Stimulated activated CD8-positive, alpha-beta memory T cell treated with anti-CD3 and anti-CD28 coated beads, Interleukin-15, amount 100 ng/mL, for 4 hours (primary cell): ENCODE measurements at places on chromosomes 3 and 15.

DNA sequence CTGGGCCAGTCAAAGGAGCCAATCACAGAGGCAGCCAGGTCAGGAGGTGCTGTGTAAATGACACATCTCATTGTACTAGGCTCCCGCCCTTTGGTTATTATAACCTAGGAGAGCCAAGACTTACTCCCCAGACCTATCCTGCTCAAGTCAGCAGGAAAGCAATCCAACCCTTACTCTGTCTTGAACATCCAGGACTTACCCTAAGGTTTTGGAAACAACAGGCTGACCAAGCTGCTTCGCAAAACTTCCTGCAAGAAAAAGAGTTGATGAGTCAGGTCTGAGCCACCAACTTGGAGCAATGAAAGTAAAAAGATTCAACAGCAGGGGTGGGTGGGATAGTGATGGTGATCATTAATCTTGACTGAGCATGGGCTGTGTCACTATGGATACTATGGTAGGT lies 144.4 kb downstream of the MYLK start:
- DNase-seq: no peak

DNA sequence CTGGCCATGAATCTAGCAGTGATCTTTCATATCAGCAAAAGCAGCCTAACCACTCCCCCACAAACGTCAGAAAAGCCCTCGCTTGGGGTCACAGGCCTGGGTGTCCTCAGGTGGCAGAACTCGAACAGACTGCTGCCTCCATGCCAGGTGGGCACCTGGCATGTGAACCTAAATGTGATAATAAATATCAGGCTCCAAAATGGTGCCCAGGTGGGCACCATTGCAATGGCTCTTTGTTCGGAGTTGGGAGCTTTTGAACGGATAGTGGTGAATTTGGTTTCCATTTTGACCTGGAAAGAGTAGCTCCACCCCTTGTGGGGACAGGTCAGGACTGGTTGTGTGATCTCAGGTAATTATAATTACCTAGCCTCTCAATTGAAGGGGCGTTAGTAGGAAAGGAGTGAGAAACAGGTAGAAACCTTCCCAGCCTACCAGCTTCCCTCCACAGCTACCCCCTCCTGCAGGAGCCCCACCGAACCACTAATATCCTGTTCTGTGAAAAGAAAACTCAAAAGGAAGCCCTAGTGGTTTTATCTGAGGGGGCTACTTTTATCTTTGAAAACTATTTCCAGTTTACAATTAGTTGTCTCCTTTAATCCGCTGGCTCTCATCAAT lies 18.1 kb downstream of the MYO1E start:
- DNase-seq: no peak

- no peak for DNase-seq
Observed at GRCh38 chr15:32966512-32966911, 228.0 kb downstream of the FMN1 start.

GRCh38 chr3:143100451-143100850 lies 19.1 kb upstream of the CHST2 start:
- DNase-seq: no peak

DNA sequence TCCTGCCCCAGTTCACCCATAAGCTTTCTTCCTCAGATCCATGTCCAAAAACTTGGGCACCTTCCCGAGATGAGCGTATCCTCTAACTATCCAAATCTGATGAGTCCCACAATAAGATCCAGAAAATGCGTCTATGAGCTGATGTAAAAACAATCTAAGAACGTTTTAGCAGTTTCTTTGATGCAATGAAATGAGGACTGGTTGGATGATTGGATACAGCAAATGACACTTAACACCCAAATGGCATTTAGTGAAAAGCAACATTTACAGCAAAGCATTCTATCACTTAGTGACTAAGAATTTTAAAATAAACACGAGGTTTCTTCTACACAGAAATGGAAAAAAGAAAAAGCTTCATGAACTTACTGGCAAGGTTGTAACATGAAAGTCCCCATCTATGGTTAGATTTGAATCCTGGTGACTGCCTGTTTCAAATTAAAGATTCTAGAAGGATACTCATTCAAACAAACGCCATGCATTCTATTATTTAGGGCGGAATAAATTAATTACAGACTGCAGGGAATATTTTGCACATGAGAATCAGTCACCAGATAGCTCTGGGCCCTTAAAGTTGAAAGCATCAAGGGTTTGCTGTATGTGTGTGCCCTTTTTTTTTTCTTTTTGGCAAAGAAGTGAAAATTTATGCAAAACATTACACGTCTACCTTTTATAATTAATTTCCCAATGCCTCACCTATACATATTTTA lies 598.6 kb downstream of the FOXP1 start:
- DNase-seq: no peak

DNA sequence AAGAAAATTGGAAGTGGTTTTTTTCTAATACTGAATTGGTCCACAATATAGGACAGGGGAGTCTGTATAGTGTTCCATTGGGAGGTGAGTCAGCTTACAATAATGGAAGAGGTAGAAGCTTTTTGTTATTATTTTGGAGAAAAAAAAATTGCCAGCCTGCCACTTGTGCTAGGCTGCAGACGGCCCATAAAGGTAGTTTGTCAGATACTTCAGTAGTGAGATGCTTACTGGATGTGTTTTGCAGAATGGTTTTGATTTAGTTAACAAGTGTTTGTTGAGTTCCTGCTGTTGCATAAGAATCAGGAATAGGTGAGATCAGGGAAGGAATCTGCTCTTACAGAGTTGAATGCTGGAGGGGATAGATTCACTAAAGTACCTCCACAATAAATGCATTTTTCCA lies 1.0 kb downstream of the DTWD1 start:
- no peak for DNase-seq

- DNase-seq: no peak
Observed at GRCh38 chr3:197373096-197373495, 74.7 kb upstream of the DLG1 start.

DNA sequence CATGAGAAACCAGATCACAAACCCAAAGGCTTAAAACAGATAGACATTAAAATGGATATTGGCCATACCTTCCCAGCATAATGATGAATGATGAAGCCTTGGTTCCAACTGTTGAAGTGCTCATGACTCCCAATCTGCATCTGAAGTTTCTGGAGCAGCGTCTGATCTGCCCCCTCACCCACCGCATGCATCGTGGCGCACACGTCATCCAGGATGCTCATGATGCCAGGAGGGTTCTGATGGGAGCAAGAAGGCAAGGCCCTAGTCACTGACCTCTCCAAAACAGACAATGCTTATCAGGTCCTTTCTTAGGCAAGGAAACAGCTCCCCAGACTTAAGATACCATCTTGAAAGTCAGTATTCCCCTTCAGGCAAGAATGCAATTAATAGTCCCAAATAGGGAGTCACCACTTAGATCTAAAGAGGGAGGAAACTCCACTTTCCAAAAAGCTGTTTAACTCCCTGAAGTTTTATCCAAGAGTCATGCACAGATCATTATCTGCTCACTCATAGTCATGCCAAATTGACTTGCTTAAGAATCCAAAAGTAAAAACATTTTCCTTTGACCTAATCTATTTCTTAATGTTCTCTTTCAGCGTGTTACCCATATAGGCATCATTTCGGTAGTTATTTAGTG lies 2.1 kb downstream of the LDHAL6B start:
- no peak for DNase-seq

DNA sequence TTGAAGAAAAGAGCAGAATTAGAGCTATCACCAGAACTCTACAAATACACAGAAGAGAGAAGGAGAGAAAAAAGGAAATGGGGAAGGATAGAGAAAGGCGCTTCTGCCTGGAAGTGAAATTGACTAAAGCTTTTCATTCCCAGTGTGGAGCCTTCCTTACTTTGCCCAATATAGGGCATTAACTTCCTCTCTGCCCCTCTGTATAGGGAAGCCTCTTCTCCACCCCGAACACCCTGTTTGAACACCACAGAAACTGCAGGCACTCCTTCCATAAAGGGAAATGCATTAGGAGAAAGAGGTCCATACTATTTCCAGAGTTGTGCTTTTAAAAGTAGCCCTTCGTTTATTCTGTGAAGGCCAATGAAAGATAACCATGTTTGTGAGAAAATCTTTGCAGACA lies 248.5 kb downstream of the RAP2B start:
- no peak for DNase-seq

DNA sequence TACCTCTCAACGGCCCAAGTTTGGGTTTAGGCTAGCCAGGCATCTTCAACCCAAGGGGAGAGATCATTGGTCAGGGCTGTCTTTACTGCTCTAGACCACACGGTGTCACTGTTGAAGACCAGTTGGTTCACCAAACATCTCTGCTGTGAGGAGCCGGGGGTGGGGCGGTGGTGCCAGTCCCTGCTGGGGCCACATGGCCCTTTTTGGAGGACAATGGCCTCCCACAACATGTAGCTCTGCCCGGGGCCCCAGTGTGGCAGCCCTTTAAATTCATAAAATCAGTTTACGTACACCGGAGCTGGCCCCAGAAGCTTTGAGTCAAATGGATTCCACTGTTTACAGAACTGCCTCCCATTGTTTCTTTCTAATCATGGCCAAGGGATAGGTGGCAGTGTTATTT lies 19.1 kb upstream of the TM4SF18 start:
- no peak for DNase-seq

DNA sequence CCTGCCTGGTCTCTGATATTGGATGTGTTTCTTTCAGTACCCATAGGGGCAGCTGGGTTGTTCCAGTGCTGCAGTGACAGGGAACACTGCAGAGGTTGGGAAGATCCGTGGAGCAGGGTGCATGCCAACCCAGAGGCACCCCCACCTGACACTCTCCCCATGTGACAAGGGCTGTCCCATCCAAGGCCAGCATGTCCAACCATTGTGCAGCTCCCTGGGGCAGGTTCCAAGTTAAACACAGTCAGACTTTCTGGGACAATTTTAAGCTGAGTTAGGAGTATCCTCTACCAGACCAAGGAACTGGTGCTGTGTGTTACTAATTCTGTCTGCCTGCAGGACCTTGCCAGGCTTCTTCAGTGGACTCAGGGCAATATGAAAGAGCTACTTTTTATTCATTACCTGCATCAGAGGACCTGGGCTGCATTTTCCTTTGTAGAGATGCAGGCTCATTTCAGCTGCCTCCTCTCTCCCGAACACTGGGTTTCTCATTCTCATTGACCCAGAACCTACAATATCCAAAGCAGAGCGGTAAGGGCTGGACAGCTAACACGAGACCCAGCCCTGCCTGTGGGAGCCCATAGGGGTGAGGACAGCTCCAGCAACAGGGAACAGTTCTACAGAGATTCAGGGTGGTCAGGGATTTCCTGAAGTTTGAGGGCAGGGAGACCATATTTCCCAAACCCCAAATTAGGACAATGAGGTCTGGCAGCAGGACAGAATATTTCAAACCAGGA lies 72.7 kb downstream of the SPSB4 start:
- no peak for DNase-seq

GRCh38 chr3:188153437-188154013 lies 432 bp upstream of the LPP start:
- no peak for DNase-seq

DNA sequence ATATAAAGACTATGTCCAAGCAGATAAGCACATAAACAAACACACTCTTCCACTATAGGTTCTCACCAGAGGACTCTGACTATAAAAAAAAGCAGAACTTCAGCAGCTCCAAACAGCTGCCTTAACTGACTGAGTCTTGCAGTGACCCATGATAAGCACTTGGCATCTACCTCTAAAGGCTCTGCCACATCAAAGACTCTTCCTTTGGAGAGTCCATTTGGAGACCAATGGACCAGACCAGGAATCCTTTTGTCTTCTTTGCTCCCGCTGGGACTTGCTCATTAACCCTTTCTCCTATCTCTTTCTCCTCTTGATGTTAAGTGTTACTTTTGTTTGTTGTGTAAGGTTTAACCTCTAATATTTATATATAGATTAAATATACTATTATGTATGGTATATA lies 424.1 kb downstream of the RSL24D1 start:
- DNase-seq: no peak

DNA sequence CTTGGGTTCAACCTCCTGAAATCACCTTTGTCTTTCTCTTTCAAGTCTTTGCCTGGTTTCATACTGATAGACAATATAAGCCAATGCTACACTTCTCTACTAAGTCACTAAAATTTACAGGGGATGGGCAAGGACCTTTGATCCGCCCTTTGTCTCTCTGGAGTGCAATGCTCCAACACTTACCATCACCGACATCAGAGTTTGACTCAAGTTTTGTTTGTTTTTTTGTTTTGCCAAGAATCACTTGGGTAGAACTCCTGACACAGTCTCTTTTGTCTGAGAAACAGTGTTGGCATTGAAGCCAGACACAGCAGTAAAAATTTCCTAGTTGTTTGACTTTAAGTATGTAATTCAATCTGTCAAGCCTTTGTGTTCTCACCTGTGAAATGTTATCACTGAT lies 29.3 kb downstream of the NFKBIZ start:
- DNase-seq: no peak

DNA sequence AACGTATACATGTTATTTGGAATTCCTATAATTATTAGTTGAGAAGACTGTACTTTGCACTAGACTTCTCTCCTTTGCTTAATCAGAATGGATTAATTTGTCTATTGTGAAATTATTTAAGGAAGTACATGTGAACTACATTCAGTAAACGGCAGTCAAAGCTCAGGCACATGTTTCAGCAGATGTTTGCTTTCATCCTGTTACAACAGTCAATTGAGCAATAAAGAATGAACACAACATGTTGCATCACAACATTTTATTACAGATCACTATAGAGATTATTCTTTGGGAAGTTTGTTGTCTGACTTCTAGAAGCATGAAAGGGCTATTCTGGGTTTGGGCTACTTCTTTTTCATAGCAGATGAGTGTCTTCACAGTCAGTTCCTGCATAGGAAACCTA lies 39.2 kb downstream of the RAB27A start:
- no peak for DNase-seq

- no peak for DNase-seq
Observed at GRCh38 chr3:23481011-23481615, 278.0 kb downstream of the UBE2E2 start.

- DNase-seq: no peak
Observed at GRCh38 chr15:85710340-85710842, 84.3 kb downstream of the KLHL25 start.

DNA sequence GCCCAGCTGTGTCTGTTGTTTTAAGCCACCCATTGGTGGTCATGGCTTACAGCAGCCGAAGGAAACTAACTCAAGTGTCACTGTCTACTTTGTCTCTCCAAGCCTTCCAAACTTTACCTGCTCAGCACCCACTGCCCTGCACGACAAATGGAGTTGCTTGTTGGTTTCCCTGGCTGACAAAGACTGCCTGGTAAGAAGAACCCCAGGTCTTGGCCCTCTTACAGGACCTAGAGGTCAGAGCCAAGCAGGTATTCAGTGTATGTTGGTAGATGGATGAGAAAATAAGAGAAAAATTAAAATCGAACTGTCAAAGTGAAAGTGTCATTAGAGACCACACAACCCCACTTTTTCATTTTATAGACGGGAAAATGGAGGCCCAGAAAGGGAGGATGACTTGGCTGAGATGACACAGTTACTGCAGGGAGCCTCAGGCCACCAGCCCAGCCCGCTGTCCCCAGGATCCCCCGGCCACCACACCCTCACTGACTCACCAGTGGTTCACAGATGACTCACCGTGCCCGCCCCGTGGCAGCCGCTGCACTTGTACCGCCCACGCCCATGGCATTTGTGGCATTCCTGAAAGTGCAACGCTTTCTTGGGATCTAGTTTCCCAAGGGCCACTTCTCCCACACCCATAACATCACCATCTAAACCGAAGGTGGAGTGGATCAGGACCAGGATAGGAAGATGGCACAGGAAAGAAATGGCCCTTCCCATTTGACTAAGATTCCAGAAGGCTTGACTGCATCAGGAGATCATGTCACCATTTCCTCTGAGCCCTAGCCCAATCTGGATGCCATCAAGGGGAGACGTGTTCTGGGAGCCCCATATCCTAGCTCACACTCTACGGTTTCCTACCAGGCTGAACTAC lies 15.2 kb downstream of the SSUH2 start:
- DNase-seq: peak; percentile 51
